ENCODE measurements at places on chromosomes 3 and 15. TPM values are rescaled to one million over a fixed set of nuclear protein-coding genes. Genes with fewer than 3 reads are reported as not detected.

Gene CASR
- total RNA-seq: 0.56 TPM

Gene USP50
- total RNA-seq: not detected

Gene SLC12A8
- 15.9 TPM for total RNA-seq

Gene FGD5
- total RNA-seq: 12.2 TPM

Gene PDZRN3
- total RNA-seq: 11.0 TPM

Gene PDCD6IP
- 139 TPM for total RNA-seq

Gene IGF1R
- 95.6 TPM for total RNA-seq

Gene CFAP100
- total RNA-seq: not detected

Gene SKOR1
- 0.17 TPM for total RNA-seq

Gene ANKRD34C
- not detected for total RNA-seq

Gene KLHL40
- not detected for total RNA-seq

DNA sequence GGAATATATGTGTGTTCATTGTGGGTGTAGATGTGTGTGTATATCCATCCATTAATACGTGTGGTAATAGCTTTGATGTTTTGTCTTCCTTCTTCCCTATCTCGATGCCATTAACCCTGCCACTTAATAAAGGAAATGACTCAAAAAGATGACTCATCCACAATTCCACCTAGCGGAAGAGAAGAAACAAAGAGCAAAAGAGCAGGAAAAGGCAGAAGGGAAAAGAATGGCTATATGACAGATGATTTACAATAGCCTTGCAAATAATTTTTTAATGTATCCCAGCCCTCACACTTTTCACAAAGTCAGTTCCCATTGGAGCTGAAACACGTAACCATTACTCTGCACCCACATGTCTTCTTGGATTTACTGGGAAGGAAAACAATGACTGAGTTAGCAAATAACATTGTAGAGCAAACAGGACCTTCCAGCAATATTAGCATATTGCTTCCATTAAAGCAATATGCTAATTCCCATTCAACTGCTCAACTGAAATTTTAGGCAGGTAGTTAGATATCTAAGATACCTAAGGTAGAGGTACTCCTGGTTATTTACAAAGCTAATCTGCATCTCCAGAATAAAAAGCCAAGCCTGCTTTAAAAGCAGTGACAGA is 197.2 kb downstream of the KCNAB1 start:
- DNase-seq: peak; percentile 41

- DNase-seq: no peak
Measured at GRCh38 chr3:116302087-116302747, 143.1 kb downstream of the LSAMP start.

DNA sequence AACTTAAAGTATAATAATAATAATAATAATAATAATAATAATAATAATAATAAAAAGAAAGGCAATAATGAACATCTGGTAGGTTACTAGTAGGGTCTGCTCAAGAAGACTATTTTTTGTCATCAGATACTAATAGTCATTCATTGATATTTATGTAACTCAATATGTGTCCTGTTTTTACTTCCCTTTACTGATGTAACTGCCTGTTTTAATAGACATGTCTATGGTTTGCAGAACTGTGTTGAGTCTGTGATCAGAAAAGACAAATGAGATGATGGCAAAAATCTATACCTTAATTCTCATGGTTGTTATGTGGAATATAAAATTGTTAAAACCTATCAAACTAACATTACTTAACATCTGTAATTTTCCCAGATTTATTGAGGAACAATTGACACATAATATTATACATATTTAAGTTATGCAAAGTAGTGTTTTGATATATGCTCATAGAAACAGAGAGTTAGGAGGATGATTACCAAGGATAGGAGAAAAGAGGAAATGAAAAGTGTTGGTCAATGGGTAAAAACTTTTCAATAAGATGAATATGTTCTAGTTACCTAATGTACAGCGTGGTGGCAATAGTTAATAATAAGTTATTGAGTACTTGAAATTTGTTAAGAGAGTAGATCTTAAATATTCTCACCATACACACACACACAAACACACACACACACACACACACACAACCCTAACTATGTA is 699.4 kb downstream of the ZPLD1 start:
- no peak for DNase-seq

GRCh38 chr3:94373456-94373855 is 310.6 kb downstream of the NSUN3 start:
- no peak for DNase-seq

GRCh38 chr3:108006881-108007331 is 83.9 kb downstream of the CD47 start:
- DNase-seq: no peak

DNA sequence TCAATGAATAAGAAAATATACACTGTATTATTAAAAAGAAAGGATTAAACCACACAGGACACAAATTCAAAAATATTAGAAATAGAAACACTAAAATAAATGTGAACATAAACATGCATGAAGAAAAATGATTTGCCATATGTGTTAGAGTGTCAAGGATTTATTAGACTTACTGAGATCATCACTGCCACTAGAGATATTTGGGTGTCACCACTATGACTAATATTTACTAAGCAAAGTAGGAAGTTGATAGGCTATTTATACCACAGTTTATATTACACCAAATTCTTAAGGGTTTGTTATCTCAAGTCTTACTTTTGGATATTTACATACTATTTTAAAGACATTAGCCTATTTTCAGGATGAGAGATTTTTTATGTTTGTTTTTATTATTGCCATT is 575.0 kb upstream of the SGO1 start:
- DNase-seq: no peak

DNA sequence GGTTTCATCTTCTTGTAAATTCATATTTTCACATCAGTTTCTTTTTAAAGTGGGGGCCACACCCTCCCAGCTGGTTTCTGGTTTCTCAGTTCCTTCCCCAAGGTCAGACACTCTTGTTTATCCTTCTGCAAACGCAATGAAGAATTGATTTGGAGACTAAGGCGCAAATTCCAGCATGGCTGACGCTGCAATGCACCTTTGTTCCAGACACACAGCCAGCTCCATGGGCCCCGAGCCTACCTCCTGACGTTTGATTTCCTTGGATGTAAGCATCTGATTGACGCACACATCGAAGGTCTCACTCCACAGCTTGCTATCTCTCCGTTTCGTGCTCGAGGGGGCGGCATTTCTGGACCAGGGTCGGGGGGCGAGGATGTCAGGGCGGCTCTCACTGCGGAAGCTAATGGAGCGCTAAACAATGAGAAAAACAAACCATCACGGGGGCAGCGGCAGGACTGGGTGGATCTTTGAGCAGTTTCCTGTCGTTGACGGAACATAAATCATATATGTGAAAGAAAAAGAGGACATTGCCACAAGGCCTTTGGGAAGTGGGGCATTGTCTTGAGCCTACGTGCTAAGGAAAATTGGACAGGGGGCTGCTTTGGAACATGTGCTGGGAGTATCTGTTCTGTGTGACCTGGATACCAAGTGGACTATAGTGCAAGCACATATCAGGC is 46.9 kb downstream of the ARHGEF3 start:
- no peak for DNase-seq

DNA sequence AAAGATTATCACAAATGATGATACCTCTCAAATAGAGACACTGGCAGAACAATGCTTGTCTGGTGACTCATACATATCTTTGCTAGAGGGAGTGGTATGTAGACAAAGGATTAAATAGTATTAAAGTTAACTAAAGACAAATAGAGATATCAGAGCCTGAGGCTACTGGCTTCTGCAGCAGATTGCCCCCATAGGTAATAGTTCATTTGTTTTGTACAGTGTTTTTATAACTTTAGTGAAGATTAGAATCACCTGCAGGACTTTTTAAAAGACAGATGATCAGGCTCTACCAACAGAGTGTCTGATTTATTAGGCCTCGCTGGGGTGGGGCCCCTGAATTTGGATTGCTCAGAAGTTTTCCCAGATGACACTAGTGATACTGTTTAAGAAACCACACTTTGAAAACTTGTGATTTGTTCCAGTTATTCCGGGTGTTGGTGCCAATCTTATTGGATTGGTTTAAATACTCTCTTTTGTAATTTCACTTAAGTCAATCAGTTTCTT is 96.4 kb downstream of the NAALADL2 start:
- no peak for DNase-seq

DNA sequence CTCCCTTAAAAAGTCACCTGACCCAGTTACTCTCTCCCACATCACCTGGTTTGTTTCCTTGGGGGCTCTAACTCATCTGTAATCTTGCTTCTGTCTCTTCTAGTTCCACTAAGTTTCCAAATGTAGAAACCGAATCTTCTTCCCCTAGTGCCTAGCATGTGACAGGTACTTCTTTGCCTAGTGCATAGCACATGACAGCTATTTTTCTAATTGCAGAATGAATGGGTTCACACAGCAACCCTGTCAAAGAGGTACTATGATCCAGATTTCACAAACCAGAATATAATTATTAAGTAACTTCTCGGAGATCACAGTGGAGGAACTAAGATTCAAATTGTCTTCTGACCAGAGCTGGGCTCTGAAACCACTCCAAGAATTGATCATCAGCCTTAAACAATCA is 7.4 kb downstream of the DPH3 start:
- no peak for DNase-seq

DNA sequence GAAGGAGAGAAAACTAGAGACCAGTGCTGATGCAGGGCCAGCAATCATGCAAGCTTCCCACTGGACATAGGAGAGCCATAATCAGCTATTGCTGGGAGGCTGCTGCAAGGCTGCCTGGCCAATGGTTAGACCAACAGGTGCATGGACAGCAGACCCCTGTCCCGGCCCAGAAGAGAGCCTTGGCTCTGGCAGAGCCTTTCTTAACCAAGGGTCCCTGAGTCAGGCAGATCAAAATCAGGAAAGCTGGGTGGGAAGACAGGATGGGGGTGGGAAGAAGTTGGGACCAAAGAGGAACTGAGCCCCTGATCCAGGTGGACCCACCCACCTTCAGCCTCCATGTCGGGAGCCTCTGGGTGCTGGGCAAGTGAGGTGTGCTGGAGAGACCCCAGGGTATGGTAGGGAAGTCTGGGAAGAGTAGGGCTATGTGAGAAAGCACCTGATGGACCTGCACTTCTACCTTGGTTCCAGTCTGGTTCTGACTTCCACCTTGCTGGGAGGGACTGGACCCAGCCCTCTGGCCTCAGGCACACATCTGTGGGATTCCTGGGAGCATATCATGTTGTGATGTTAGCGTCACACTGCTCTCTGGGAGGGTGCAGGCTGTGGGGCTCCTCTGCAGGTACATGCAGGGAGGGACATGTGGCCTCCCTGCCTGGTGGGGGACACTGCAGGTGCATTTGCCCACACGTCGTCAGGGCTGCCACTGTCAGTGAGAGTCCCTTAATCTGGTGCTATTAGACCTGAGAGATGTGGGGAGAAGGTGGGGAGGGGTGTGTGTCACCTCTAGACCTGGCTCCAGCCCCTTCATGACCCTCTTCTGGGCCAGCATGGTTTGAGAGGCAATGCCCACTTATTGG is 24.7 kb downstream of the KY start:
- DNase-seq: no peak

DNA sequence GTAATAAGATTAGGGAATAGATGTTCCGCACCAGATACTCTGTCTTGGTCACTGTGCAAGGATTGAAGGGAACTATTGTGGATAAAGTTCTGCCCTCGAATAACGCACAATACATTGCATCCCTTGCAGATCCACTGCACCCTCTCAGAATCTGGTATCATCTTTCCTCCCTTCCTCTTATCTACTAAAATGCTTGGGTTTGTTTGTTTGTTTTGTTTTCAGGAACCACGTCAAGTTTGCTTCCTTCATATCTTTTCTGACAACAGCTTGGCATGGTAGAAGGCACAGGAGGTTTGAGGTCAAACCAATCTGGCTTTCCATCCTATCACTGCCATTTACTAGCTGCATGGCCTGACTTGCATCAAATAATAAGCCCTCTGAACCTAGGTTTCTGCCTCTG is 2.0 kb upstream of the FSTL1 start:
- DNase-seq: no peak

- no peak for DNase-seq
Measured at GRCh38 chr3:40185029-40185695, 124.3 kb upstream of the EIF1B start.

GRCh38 chr3:153928851-153929250 is 192.3 kb upstream of the ARHGEF26 start:
- DNase-seq: no peak

DNA sequence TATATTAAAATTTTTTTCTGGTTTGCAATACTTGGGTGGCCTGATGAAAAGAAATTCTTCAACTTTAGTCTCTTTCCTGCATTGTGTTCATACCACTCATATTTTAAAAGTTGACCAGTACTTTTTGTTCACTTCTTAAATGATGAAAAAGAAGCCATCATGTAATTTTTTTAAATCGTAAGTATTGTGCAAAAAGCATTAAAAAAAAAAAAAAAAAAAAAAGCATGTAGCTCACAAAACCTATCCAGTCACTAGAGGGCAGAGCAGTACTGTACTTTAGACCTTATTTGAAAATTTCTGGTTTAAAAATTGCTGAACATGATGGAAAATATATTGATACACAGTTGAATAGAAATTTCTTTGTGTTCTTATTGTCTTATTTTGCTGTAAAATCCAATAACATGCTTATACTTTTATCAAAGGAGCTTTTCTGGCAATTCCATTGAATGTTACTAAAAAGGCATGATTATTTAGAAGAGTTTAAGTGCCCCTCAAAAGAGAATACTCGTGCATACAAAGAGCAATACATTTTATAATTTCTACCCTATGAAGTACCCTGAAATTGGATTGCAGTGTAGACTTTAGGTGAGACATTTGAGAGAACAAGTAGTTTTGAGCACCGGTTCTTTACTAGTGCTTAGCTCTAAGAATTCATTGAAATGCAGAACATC is 137.7 kb downstream of the BBX start:
- no peak for DNase-seq

- DNase-seq: no peak
Measured at GRCh38 chr3:157271283-157271882, 111.4 kb upstream of the CCNL1 start.

GRCh38 chr15:89671687-89672086 is 7.5 kb downstream of the PLIN1 start:
- DNase-seq: no peak

DNA sequence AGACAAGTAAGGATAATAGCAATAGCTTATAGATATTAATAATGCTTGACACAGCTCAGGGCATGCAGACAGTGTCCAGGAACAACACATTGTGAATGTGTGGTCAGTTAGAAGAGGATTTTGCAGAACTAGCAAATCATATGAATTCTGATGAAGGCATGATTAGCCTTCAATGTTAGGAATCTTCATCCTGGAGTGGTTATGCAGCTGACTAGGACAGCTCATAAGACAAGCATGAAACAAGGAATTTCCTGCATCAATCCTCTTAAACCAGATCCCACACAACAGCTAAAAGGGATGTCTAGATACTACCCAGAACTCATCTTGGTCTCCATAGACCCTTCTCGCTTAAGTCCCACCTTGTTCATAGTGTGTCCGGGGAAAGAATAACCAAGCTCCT is 499.0 kb upstream of the ATP11B start:
- DNase-seq: no peak

GRCh38 chr15:97930230-97930629 is 30.3 kb upstream of the ARRDC4 start:
- no peak for DNase-seq

DNA sequence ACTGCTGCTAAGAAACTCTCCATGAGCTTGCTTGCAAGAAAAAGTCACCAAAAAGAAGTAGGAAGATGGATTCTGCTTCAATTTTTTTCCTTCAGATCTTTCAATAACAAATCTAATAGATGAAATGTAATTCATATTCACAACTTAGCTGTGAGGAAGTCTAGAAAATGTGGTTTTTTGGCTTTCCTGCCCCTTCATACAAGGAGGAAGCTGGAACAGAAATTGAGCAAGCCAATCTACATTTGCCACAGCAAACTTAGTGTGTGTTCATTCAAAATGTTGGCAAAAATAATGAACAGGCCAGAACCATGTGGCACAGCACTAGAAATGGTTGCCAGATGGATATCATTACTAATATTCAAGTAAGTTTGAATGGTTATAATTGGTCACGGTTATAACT is 93.2 kb upstream of the NEDD4 start:
- no peak for DNase-seq
